ENCODE measurements at places on chromosomes 4 and X.

- no peak for DNase-seq
Observed at GRCh38 chr4:84484236-84484635, 14.9 kb downstream of the NKX6-1 start.

DNA sequence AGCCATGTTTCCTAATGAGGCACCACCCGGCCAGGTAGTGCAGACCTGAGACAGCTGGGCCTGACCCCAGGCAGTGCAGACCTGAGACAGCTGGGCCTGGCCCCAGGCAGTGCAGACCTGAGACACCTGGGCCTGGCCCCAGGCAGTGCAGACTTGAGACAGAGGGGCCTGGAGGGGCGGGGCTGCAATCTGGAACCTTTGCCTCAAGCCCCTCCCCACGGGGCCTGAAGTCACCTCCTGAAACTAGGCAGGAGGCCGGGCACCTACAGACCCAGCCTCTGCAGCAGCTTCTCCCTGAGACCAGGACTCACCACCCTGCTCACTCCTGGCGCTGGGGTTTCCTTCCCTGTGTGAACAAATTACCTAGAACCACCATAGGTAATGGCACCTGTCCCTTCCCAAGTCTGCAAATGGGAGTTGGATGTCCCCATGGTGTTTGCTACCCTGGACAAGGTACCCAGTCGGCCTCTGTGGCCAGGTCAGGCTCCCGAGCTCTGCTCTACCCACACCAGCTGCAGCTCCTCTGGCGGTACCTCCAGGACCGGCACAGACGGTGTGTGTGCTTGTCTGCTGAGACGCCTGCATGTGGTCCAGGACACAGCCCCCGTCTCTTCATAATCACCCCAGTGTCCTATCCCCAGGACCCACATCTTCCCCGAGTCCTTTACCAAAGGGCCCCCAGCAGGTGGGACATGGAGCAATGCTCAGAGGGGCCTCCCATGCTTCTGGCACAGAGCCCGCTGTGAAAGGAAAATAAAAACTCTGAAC, 53.1 kb upstream of the C4orf50 start:
- no peak for DNase-seq

GRCh38 chrX:45070116-45071007, 130.3 kb downstream of the DIPK2B start:
- DNase-seq: no peak

DNA sequence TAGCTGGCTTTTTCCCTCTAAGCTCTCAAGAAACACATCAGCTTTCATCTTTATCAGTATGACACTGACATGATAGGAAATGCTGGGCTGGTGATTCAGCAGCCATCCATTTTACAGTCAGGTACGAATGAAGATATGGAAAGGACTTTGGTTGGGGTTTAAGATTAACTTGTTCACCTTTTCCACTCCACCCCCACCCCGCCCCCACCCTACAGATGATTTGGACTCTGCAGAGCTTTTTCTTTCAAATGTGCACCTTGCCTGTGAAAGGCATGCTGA, 132.6 kb downstream of the AKAP4 start:
- no peak for DNase-seq

DNA sequence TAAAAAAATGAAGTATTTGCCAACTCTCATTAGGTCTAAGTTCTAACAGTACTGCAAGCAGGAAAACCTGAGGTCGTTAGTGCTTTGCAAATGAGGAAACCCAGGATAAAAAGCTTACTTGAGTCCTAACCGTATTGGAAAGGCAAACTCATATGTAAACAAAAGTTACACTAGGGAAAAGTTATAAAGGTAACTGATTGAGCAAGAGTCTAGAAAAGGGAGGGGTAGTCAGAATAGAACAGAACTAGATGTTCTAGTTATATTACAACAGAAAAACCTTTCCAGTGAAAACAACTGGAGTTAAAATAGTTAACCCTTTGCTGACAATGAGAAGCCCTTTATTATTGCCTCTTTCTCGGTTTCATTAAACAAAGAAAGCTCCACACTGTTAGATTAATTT, 66.4 kb upstream of the MAOA start:
- no peak for DNase-seq

Data from LoVo (cell line).